Posterior cingulate gyrus (tissue), 11 donors: ENCODE measurements at places on chromosomes 4 and X.

DNA sequence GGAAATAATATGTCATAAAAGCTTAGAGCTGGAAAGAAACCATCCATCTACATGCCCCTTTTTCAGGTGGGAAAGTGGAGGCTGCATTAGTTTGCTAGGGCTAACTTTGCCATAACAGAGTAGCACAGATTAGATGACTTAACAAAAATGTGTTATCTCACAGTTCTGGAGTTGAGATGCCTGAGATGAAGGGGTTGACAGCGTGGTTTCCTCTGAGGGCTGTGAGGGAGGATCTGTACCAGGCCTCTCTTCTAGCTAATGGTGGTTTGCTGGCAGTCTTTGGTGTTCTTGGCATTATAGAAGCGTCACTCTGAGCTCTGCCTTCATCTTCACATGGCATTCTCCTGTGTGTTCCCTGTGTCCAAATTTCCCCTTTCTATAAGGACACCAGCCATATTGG is 2.4 kb downstream of the CHRNA9 start:
- DNase-seq, result no peak

GRCh38 chrX:13250826-13251580 is 68.8 kb downstream of the ATXN3L start:
- DNase-seq, result no peak

- no peak for DNase-seq
Observed at GRCh38 chr4:7161721-7162214, 30.6 kb upstream of the SORCS2 start.

- DNase-seq, result no peak
Observed at GRCh38 chr4:985123-985830, 1.6 kb upstream of the IDUA start.

GRCh38 chr4:96342790-96343455 is 503.0 kb downstream of the PDHA2 start:
- no peak for DNase-seq

DNA sequence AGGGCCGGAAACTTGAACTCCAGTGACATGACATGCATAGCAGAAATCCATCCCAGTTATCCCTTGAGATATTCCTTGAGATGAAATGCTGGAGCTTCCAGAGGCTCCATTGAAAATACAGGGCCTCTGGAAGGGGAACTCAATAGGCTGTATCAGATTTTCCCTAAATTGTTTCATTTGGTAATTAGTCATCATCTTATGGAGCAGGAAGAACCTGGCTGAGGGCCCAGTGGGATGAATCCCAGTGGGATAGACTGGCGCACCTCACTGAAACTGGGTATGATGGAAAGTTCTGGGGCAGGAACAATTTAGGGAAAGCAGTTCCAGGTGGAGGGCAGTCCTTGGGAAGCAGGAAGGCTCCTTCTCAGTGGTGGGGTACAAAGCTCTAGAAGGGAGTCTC is 307.8 kb upstream of the DIPK2B start:
- DNase-seq, result no peak

DNA sequence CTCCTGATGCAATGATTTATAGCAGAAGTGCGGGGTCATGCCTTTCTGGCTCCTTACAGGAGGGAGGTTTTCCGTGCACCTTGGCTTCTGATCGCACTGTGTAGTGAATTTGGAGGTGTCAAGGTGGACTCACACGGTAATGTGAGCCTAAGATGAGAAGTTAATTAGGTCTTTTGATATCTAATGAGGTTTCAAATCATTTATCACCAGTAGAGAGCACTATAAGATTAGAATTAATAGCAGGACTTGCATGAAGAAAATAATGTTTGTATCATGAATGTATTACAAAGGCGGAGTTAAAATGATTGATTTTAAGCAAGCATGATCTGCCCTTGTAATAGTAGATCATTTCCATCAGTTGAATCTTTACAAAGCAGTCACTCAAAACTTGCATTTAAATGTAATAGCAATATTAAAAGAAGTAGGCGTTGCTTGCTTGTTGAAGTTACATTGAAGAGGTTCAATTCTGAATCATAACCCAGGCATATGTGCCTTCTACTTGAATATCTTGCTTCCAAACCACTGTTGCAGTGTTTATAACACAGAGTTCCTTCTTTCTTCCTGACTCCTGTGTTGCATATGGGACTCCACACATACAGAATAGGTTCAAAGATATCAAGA is 152.1 kb downstream of the FMR1NB start:
- no peak for DNase-seq

GRCh38 chr4:145058256-145058655 is 39.7 kb downstream of the ANAPC10 start:
- no peak for DNase-seq

DNA sequence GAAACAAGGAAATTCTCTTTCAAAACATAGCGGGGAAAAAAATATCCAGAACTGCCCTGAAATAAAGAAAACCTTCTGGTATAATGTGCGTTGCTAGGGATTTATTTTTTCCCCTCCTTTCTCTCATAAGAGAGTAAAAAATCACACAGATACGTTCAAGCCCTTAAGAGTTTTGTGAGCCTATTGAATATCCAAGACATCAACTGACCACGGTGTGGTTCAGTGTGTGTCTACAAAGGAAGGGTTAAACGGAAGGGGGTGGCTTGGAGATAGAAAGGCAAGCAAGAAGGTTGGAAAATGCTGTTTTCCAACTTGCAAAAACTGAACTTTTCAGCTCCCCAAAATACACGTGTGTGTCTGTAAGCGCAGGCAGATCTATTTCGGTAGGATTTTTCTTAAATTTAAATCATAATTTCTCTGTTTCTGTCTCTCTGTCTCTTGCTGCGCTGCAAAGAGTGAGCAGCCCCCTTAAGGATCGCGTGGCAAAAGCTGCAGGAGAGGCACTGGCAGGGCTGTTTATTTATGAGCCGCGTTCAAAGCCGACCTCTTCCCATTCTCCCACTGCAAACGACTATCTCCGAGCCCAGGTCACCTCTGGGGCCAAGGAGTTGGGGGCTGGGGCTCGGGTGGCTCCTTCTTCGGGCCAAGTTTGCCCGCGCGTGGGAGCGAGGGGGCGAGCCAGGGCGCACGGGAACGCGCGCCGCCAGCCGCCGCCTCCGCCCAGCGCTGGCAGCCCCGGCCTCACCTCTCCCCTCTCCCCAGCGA is 492 bp upstream of the SLIT2 start:
- no peak for DNase-seq

DNA sequence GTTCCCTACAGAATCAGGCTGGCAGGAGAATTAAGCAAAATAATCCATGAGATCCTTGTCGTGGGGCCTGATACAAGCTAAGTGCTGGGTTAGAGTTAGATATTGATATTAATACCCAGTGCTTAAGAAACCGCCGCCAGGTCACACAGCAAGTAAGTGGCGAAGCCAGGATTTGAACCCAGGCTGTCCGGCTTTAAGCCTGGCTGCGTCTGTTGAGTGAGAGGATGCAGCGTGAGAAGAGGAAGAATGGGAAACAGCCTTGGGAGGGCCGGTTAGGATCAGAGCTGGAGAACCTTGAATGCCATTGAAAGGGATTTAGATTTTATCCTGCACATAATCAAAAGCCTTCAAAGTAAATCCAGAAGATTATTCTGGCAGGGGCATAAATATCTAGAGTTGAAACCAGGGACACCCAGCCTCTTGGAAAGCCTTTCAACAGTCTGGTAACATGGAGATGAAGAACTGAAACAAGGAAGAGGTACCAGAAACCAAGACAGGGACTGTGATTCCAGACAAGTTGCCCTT is 64.8 kb upstream of the HELT start:
- DNase-seq, result no peak

DNA sequence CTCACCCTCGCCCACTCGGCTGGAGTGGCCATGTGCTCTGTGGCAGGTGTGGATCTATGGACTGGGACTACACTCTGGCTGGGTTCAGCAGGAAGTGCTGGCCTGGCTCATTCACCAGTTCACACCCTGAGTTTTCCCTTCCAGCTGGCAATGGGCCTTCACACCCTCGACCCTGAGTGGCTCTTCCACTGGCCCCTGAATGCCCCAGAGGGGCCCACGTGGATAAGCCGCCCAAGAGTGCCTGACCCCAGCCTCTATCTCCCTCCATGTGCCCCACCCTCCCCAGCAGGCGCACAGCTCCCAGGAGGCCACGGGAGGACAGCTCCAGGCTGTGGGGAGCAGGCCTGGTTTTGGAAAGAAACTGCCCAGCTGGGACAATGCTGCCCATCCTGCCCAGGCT is 234.1 kb downstream of the AFAP1 start:
- no peak for DNase-seq

DNA sequence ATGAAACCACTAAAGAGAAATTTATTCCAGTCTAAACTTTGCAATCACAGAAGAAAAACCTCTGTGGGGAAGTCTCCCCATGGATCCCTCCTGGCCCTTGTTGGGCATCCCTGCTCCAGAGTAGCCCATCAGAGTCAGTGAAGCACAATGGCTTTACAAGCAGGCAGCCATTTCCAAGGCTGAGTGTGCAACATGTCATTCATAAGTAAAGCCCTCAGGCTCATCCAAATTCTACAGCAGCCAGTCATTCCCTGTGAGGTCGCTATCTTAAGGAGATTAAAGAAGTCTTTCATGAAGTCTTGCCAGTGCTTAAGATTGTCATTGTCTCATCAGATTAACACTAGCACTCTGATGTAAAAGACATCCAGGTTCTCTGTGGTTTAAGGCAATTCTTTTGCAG is 17.0 kb upstream of the MAPK10 start:
- no peak for DNase-seq
